ENCODE measurements at places on chromosomes 1 and 21.

GRCh38 chr1:29828526-29829447, 592.5 kb downstream of the PTPRU start:
- no peak for DNase-seq

GRCh38 chr21:20016435-20017005, 981.7 kb upstream of the NCAM2 start:
- no peak for DNase-seq

- no peak for DNase-seq
These were observed 113.4 kb downstream of the GRIK3 start for GRCh38 chr1:36920801-36921405.

GRCh38 chr1:22793647-22794046, 83.0 kb downstream of the EPHB2 start:
- DNase-seq, result no peak

- DNase-seq, result no peak
These were observed 47.0 kb upstream of the ATF3 start for GRCh38 chr1:212561501-212561931.

Measured in stimulated activated CD4-positive, alpha-beta T cell treated with anti-CD3 and anti-CD28 coated beads, Interleukin-12 subunit alpha, Interleukin-12 subunit beta, amount 100 ng/mL, for 4 hours (primary cell).